ENCODE measurements at places on chromosomes 7 and 10.

- DNase-seq = no peak
Measured at GRCh38 chr7:127726476-127726875, 74.5 kb downstream of the SND1 start.

- no peak for DNase-seq
Measured at GRCh38 chr7:94022550-94022949, 18.4 kb upstream of the BET1 start.

- no peak for DNase-seq
Measured at GRCh38 chr7:134699021-134699818, 52.6 kb downstream of the BPGM start.

GRCh38 chr7:26880852-26881251 is 16.5 kb upstream of the SKAP2 start:
- no peak for DNase-seq

- no peak for DNase-seq
Measured at GRCh38 chr7:136114966-136115762, 138.0 kb upstream of the MTPN start.

- DNase-seq = no peak
Measured at GRCh38 chr7:30270921-30271320, 13.5 kb upstream of the ZNRF2 start.

- DNase-seq = no peak
Measured at GRCh38 chr7:102415685-102416225, 17.6 kb upstream of the ORAI2 start.

DNA sequence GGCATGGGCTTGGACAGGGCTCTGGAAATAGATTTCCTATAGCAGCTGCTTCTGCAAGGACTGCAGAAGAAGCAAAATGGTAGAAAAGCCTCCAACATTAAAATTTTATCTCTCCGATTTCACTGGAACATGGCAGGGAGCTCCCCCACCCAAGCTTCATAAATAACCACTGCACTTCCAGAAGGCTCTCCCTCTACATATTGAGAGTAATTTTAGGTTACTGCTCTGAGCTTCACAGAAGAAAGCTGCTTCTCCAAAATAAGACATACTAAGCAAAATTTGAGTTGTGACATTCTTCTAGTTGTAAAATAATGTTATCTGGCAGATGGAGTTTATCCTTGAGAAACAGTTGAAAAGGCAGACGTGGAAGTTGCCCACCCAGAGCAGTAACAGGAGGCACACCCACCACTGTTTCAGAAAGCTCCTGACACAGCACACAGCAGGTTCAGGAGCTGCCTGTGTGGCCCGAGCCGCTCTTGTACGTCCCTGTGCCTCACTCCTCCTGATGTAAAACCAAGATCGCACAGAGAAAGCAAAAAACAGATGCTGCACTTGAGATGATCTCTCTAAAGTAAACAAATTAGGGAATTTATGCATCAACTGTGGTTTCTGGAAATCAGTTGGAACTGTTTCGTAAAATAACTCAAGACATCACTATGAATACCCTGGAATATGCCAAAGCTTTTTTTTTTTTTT is 621.0 kb downstream of the PARD3 start:
- DNase-seq = no peak

DNA sequence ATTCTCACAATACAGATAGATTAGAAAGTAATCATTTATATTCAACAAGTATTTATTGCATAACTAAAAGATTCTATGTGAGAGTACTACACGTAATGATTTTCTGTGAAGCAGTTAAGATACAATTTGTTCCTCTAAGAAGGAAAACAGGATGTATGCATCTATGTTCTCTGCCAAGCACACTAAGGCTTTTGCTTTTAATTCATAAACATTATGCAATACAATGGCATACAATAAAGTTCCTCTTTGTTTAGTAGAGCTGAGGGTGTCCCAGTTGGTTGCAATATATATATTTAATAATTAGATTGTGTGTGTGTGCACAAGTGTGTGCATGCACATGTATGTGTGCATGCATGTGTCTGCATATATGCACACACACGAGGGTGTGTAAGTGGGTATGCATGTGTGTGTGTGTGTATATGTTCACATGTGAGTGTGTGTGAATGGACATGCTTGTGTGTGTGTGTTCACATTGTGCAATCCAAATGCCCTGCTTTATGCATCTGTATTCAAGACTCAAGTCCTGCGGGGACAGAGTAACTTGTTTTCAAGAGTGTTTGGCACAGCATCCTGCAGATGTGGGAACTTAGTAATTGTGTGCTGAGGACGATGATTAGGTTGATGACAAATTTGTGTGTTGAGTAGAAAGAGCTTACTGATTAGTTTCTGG is 481.5 kb upstream of the KLF6 start:
- DNase-seq = peak; percentile 75

DNA sequence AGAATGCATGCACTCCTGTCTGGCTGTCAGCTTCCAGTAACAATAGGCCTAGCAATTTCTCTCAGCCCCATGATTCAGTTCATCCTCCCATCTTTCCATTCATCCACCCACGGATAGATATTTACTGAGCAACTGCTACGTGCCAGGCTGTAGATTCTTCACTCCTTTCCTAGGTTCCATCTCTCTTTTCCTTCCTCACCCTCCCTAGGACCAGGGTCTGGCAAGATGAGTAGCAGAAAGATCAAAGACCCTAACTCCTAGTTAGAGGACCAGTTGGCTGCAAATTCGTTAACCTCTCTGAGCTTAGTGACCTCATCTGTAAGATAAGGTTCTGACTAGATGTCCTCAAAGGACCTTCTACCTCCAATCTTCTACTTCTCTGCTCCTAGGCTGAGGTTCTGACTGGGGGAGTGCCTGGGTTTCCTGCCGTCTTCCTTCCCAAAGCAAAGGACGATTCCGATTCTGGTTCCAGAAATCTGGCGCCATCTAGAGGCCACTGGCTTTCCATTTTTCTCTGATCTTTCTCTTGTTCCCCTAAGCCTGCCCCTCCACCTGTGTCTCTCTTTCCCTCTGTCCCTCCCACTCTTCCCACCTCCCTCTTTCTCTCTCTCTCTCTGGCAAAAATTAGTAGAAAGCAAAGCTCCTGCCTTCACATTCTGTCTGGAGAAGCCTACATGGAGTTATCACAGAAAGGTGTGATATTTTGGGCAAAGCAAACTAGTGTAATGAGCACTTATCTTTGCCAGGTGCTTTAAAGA is 26.2 kb downstream of the TBATA start:
- no peak for DNase-seq
